Adipocyte (in vitro differentiated cells): ENCODE measurements at places on chromosomes 1 and 21.
A peak's percentile ranks its signal among the peaks of the same experiment; 100 is the strongest.

DNA sequence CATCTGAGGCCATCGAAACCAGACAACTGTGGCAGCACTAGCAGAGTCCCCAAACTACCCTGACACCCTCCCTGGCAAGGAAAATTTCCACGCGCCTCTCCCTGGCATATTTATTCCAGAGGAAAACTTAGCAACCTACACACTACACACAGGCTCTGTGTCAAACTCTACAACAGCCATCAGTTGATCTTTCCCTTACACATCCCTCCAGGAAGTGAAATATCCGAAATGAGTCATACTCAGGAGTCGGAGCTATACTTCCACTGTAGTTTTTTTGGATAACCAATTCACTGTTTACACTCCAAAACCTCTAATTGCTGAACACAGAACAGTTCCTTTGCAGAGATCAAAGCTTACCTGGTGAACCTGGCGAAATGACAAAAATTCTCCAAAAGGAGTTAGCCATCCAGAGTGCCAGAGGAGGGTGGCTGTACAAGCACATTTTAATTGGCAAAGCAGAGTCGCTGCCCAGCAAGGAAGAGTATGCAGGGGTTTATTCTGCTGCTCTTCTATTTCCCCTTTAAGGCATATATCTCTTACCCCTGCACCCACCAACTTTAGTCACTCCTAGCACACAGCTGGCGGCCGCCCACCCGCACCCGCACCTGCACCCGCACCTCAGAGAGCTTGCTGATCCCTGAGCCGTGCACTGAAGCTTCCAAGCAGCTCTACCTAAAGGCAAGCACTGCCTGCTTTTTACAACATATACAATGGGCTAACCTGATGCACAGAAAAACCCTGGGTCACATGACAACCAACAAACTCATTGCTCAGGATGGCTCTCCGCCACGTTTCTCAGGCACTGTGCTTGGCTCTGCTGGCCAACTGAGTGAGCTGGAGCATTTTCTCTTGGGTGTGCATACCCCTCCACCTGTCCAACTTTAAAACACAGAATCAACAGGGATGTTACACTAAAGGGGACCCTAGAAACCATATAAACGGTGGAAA is 54.9 kb downstream of the CAPZB start:
- DNase-seq: peak; percentile 61

- DNase-seq: no peak
Measured at GRCh38 chr21:37805266-37805665, 111.0 kb downstream of the KCNJ6 start.

DNA sequence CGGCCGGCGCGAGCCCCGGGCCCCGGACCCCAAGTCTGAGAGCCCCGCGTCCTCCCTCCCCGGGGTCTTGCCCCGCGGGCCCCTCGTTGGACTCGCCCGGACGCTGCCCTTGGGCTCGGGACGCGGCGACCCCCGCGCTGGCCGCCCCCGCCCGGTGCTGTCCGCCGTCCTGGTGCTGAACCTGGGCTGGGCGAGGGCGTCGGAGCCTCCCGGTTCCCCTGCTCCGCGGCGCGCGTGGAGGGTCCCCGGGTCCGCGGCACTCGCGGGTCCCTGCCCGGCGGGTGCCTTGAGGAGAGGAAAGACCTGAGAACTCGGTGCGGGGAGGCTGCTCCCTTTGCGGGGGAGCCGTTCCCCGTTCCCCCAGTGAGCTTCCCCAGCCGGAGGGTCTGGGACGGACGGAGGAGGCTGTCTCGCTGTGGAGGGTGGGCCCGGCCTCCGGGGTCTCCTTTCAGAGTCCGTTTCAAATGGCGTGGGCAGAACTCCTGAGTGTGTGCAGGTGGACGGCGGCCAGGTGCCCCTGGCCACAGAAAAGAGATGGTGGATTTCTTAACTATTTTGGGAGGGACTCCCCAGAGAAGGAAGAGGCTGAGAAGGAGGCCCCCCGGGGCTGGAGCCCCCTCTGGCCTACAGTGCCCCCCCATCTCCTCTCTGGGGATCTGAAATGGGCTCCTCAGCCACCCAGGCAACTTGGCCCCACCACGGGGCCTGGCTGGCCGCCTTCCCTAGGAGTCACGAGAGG is 595 bp downstream of the GABRD start:
- DNase-seq: peak; percentile 27

DNA sequence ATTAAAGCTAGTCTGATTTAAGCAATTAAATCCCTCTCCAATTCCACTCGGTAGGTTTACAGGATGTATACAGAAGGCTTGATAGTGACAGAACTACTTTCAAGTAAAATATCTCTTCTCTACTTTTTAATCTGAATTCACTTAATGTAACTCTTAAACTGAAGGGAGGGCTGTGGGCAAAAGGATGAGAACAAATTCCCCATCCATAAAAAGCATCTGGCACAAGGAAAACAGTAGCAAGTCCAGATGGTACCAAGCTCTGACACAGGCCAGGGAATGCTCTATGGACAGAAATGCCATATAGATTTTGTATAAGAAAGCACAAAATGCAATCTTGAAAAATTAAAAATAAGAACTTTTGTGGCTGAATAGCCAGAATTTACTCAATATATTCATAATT is 53.1 kb upstream of the USH2A start:
- DNase-seq: no peak

DNA sequence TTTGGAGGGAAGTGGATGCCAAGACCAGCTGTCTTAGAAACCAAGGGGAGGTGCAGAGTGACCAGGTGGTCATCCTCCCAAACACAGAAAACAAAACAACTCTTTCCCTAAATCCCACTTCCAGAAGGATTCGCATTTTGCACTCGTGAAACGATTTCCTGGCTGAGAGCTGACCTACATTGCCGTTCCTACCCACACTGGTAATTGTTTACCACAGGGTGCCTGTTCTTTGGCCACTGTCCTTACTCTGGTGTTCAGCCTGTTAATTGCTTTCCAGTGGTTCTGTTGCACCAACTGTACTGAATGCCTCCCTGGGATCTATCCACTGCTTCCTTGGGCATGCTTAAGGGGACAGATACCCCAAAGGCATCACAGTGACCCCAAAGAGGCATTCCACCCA is 23.2 kb upstream of the PLA2G2C start:
- DNase-seq: no peak

DNA sequence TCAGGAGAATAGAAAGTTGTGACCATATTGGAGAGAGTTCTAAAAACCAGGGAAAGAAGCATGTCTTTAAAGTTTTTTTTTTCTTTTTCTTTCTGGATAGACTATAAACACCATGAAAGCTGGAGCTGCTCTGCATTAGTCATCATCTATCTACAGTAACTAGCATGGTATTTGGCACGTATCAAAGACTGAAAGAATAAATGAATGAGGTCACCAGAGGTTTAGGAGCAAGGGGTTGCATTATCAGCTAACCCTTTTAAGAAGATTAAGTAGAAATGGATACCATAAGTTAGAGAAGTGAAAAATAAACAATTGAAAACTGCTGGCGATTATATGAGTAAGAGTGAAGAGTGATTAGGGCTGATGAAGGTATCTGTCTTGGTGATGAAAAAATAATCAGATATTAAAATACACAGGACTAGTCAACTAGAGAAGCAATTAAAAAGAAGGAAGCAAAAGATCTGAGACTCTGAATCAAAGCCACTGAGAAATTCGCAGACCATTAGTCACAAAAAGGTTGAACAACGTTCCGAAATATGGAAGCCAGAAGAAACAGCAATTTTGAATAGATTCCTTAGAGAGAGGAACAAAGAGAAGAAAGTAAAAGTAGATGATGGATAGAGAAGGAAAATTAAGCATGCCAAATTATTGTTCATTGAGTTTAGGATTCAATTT is 536.4 kb downstream of the DPYD start:
- peak; percentile 71 for DNase-seq

GRCh38 chr1:171583591-171584201 is 38.3 kb upstream of the MYOCOS start:
- DNase-seq: peak; percentile 6

GRCh38 chr1:181126871-181127587 is 38.5 kb downstream of the IER5 start:
- DNase-seq: no peak

DNA sequence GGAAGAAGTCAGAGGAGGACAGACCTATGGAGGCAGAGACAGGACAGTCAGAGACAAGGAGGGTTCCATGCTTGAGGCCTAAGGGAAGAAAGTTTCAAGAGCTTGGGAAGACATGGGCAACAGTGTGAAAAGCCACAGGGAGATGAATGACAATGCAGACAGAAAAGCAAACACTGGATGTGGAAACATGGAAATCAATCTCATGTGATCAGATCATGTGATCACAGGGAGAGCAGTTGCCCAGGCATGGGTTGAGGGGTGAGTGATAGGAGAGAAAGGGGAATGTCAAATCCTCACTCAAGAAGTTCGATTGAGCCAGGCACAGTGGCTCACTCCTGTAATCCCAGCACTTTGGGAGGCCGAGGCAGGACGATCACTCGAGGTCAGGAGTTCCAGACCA is 17.2 kb downstream of the PTAFR start:
- no peak for DNase-seq
